Stimulated activated CD8-positive, alpha-beta memory T cell treated with anti-CD3 and anti-CD28 coated beads, Interleukin-7, amount 100 ng/mL, for 1 hour (primary cell): ENCODE measurements at places on chromosomes 5 and 9.

GRCh38 chr9:127935765-127936221 is 1.9 kb downstream of the DPM2 start:
- no peak for DNase-seq

DNA sequence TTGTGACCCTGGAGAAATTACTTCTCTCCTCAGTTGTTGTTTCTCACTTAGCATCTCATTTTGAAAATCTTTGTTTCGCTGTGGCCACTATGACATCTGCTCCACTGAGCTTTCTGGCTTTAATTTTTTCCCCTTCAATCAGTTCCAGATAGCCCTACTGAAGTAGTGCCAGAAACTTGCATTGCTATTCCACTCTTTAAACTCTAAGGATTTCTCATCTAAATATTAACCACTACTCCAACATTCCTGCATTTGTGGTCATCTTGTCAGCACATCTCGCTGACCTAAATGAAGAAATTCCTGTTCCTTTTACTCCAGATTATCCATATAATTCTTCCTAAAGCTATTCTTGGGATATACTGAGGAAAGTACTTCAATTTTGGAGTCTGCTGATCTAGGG is 15.3 kb upstream of the NOL6 start:
- DNase-seq: no peak

DNA sequence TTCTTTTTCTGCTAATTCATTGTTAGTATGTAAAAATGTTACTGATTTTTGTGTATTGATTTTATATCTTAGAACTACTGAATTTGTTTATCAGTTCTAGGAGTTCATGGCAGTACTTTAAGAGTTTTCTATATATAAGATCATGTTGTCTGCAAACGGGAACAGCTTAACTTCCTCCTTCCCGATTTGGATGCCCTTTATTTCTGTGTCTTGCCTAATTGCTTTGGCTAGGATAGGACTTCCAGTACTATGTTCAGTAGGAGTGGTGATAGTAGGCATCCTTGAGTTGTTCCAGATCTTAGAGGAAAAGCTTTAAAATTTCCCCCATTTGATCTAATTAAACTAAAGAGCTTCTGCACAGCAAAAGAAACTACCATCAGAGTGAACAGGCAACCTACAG is 20.1 kb downstream of the RCL1 start:
- DNase-seq: no peak

DNA sequence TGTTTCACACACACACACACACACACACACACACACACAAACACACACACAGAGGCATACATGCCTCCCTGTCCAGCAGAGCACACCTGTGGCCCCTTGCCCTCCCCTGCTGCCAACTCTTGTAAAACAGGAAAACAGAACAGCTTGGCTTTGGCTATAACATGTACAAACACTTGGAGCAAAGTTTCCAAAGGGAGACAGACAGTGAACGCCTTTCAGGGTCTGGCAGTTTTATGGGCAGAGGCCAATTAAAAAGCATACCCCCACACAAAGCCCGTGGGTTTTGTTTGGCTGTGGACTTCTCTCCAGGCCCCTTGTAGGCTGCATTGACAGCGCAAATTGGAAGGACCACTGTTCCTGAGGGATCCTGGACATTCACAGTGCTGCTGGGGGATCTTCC is 265.6 kb downstream of the PAPPA start:
- no peak for DNase-seq

DNA sequence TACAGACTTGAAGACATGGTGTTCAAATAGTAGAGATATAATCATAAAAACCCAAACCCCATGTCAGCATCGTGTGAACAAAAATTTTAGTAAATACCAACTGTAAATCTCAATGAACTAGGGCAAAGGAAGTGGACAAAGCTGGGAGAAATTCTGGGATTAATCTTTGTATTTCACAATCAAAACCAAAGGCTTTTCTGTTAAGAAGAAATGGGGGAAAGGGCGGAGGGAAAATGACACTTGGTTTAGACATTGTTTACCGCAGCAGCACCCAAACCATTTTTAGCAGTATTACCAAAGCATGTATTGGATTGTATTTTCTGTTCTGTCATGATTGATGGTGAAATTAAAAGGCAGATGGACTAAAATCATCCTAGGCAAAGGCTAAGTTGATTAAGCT is 134.2 kb upstream of the PRSS3 start:
- no peak for DNase-seq

- no peak for DNase-seq
Observed at GRCh38 chr5:131209506-131210150, 38.9 kb downstream of the LYRM7 start.

- no peak for DNase-seq
Observed at GRCh38 chr5:56791396-56791795, 24.0 kb upstream of the MAP3K1 start.

DNA sequence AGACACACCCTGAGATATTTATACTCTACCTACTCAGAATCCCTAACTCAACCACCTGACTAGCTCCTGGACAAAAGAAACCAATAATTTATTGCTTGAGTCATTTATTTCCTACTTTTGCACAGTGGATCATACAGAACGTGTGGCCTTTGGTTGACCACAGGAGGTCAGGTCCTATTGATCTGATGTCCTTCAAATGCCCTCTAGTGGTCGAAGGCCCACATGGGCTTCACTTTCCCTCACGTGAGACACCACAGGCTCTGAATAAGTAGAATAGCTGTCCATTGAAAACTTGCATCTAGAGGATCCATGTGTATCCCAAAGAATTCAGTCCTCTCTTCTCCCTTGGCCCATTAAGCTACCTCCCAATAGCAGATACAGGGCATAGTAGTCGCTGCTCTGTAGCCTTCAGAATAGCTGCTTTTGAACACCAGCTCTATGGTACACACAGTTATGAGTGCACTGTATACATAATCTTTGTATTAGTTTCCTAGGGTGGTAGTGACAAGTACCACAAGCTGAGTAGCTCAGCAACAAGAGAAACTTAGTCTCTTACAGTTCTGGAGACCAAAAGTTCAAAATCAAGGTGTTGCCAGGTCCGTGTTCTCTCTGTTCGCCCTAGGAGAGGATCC is 177.6 kb upstream of the SMARCA2 start:
- DNase-seq: no peak

GRCh38 chr5:13567819-13568218 is 376.7 kb downstream of the DNAH5 start:
- DNase-seq: no peak

DNA sequence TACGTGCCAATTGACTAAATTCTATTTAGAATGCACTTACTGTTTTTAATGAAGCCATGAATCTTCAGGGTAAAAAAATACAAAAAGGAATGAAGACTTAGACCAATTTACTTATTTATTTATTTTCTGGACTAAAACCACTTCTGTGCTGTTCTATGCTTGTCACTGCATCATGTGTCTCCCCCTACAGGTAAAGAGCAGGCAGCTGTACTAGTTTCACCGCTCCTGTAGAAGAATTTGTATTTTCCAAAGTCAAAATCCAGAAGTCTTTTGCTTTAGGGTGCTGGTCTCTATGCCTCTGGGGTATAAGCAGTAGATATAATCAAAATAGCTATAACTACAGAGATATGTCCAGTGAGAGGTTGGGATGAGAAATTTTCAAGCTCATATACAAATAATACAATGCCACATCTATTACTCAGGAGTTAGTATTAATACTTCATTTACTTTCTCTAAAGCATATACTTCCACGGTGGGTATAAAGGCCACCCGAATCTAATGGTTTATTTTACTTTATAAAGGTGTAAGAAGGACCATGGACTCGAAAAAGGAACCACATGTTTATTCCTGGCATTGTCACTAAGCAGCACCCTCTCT is 591.5 kb downstream of the RAB3C start:
- DNase-seq: no peak

GRCh38 chr5:115815693-115816225 is 700 bp downstream of the CDO1 start:
- no peak for DNase-seq

- no peak for DNase-seq
Observed at GRCh38 chr9:118268046-118268445, 563.8 kb downstream of the TLR4 start.

DNA sequence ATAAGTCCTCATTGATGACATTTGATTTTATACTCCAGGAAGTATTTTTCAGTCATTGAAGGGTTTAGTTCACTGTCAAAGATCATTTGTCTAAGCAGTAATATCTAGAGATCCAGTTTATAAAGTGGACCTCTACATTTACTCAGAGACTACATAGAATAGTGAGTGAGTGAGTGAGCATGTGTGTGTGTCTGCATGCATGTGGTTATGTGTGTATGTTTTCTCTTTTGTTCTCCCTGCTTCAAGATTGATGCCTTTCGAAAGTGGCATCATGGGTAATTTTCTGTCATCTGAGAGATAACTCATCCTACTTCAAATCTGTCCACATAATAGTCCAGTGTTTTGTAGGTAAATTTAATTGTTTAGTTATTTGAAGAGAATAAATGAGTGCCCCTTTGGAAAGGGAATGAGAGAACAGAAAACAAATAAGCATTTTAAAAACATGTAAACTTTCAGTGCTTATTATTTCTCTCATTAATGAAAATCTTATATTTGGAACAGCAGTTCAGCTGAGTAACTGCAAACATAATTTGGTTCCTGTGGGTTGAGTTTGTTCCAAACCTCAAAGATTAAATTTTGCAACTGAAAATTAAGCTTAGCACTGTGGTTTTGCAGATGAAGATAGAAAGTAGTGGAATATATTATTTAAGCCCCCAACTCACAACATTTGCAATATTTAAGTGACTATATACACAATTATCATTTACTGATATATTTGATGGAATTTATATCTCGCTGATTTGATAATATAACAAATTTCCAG is 1295.1 kb upstream of the C9orf72 start:
- no peak for DNase-seq

GRCh38 chr9:92652461-92652860 is 17.5 kb downstream of the IPPK start:
- no peak for DNase-seq

DNA sequence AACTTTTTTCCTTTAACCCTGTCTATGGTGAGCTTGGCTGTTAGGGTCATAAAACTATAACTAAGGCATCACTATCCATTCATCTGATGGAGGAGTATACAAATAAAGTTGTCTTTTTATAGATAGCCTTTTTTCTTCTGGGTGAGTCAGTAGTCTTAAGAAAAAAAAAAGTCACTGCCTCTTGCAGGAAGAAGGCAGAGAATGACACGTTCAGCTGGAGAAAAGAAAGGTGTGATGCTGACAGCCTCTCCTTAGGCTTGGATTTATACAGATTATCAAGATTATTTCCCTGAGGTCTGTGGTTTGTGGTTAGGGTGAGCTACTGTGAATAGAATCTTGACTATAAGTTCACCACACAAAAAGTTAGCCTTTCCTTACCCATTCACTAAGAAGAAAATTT is 23.0 kb downstream of the EPB41L4B start:
- no peak for DNase-seq

- no peak for DNase-seq
Observed at GRCh38 chr9:113962396-113962795, 86.3 kb downstream of the ZNF618 start.

- DNase-seq: no peak
Observed at GRCh38 chr9:107751567-107752210, 262.1 kb upstream of the KLF4 start.

GRCh38 chr5:179221877-179222220 is 123.4 kb downstream of the ADAMTS2 start:
- DNase-seq: no peak

DNA sequence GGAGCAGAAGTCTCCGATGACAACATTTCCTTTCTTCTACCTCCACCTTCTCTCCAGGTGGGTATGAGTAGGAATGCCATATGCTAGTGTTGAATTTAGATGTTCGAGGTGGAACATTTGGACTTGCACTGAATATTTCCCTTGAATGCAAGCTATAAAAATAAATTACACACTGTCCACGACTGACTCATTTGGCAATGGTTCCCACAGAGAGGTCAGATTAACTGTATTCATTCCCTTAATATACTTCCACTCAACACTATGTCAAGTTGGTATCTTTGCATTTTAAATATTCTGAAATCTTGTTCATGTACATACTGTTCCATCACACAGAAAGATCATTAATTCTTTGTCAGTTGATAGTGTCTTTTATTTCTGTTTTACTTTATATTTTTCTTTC is 222.6 kb upstream of the PIK3R1 start:
- no peak for DNase-seq

- DNase-seq: no peak
Observed at GRCh38 chr5:172213126-172213525, 19.2 kb downstream of the EFCAB9 start.

DNA sequence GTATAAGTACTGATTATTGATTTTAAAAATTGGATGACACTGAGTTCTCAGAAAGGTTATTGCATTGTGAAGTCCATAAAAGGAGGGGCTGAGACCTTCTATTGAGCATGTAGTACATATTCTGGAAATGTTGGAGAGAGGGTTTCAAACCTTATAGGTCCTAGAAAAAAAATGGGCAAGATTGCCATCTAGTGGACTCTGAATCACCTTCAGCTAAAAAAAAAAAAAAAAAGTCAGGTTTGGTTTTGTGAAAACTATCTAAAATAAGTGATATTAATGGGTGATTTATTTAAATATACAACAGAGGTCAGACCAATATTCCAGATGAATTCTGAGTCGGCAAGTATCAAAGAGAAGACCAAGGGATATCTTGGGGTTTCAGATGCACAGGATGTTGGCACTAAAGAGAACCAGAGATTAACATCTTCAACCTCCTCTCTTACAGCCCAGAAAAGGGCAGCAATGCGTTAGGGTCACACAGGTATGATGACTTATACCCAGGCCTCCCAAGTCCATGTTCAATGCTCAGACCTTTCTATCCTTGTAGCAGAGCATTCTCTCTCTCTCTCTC is 109.8 kb upstream of the NMUR2 start:
- DNase-seq: no peak

GRCh38 chr5:159478950-159479349 is 148.7 kb upstream of the IL12B start:
- no peak for DNase-seq

GRCh38 chr9:117405950-117406705 is 8.7 kb downstream of the ASTN2 start:
- no peak for DNase-seq

DNA sequence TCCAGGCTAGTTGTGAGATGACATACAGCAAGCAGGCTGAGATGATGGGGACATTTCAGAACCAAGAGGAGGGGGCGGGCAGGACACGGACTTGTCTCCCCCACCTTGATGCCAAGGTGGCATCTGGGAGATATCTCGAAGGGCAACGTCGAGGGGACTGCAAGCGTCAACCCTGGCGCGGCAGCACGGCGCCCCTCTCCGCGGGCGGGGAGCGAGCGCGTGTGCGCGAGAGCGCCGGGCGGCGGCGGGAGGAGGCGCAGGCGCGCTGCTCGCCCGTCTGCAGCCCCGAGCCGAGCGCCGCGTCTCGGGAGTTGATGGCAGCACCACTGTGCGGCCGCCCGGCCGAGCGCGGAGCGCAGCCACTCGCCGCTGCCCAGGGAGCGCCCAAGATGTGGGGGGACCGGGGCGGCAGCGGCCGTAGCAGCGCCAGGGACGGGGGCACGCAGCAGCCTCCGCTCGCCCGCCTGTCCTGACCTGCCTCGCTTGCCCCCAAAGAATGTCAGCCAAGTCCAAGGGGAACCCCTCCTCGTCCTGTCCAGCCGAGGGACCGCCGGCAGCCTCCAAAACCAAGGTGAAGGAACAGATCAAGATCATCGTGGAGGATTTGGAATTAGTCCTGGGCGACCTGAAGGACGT is at the start of gene PRR16:
Gene PRR16 (plus strand): TSS at position 310 of the 636 bp plus-strand sequence.
- DNase-seq: no peak
